Frontal cortex (tissue), 4 donors: ENCODE measurements at places on chromosomes 4 and X. TPM values are rescaled to one million over a fixed set of nuclear protein-coding genes. Genes with fewer than 3 reads are reported as not detected.

MAGEB4 gene
- not detected for total RNA-seq

GPR143 gene
- total RNA-seq = 0.82 TPM

SLC16A2 gene
- 13.0 TPM for total RNA-seq

SEC24B gene
- total RNA-seq = 26.1 TPM

AMTN gene
- not detected for total RNA-seq

NEXMIF gene
- total RNA-seq = 51.4 TPM

MAGEA4 gene
- not detected for total RNA-seq

HTN3 gene
- total RNA-seq = not detected

JADE1 gene
- total RNA-seq = 28.5 TPM

CXXC4 gene
- 68.1 TPM for total RNA-seq

COX7B2 gene
- not detected for total RNA-seq

H2BW1 gene
- not detected for total RNA-seq

SPANXA1 gene
- total RNA-seq = not detected

DNA sequence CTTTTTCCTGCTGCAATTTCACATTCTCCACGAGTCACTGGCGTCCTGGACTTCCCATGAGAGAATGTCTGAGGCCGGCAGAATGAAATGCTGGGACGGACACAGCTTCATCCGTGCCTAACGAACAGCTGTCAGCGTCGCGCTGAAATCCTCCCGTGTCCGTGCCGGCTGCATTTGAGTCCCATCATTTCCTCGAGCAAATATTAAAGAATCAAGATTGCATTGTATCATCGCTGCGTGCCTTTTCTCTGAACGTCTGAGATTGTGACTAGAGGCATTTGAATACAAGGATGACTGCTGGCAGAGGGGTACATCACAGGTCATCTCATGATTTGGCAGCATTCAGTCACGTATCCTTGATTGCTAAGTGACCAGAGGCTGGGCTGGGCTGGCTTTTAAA, 279.9 kb downstream of the ASMT start:
- DNase-seq = no peak

DNA sequence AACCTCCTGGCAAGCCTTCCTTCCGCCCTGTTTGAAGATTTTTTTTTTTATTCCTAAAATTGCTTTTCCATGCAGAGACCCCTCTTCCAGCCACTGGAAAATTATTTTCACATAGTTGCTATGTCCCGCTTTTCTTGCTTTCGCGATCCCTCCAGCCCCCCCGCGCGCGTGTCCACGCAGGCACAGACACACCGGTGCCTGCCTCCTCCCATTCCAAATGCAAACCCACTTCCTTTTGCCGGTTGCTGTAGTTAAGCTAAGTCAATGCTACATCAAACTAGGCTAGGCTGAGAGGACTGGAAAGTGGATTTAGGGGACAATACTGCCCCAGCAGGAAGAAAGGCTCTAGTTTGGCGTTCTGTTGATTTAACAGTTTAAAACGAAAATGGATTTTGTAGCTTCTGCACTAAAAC, 111.0 kb downstream of the DHX15 start:
- peak; percentile 42 for DNase-seq

GRCh38 chr4:153729895-153730294, 29.9 kb downstream of the RNF175 start:
- DNase-seq = no peak

GRCh38 chr4:64272432-64272831, 136.8 kb downstream of the TECRL start:
- DNase-seq = no peak

DNA sequence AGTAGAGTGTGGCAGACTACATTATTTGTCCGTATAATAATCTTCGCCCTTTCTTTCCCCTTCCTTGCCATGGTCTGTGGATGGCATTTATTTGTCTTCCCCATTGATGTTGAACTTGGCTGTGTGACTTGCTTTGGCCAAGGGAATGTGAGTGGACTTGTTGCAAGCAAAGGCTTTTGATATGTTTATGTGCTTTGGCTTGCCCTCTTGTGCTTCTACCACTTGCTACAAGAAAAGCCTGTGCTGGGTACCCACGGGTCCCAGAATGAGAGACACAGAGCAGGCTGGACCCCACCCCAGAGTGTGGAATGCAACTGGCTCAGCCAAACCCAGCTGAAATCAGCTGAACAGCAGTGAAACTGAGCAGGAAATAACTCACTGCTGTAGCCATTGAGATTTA, 63.0 kb downstream of the FAM184B start:
- DNase-seq = no peak

- DNase-seq = no peak
Observed at GRCh38 chrX:153407736-153408135, 3.5 kb upstream of the ZFP92 start.

GRCh38 chrX:32987142-32987541, 224.2 kb downstream of the DMD start:
- no peak for DNase-seq

DNA sequence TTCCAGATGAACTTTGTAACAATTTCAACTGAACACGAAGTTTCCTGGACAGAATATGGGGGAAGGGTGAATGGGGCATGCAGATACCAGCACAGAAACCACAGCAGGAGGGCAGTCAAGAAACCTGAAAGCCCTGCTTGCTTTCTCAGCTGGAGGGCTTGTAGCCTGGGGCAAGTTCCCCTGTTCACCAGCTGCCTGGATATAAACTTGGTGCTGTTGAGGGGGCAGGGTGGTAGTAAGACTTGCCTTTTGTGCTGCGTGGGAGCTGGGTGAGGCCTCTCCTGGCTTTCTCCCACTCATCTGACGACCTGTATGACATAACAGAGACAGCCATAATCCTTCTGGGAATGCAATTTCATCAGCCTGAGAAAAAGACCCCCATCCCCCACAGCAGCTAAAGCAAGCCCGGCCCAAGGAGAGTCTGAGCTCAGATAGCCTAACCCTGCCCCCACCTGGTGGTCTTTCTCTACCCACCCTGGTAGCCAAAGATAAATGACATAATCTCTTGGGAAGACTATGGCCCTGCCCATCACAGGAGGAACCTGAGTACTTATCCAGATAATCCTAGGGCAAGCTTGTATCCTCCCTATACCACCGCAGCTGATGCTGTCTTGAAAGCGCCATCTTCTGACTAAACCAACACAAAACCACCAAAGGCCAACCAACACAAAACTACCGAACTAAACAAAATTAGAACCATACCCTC, 234.3 kb downstream of the LAS1L start:
- DNase-seq = no peak

- DNase-seq = no peak
Observed at GRCh38 chrX:40209951-40210617, 112.3 kb upstream of the BCOR start.

DNA sequence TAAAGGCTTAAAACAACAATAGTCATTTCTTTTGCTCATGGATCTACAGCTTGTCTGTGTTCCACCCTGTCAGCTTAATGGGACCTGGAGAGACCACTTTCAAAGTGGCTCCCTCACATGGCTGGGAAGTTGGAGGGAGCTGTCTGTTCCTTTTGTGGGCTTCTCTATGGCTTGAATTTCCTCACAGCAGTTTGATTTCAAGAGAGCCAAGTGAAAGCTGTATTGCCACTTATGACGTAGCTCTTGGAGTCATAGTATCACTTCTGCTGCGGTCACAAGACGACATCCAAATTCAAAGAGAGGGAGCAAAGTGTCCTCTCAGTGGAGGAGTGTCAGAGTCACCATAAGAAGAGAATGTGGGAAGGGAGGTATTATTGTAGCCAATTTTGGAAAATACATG, 22.7 kb upstream of the ACSL1 start:
- no peak for DNase-seq

DNA sequence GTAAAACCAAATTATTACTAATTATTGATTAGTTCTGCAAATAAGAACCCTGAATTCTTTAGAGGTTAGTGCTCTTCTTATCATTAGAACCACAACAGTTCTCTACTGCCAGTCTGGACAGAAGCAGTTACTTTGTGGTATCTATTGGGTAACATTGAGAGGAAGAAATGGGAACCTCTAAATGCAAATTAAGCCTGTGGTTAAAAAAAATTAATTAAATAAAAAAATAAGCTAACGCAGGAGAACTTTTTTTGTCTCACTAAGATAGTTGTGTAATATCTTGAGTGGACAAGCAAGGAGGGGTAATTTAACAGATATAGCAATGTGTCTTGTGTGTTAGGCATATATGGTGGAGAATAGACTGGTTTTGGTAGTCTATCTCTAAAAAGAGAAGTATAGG, 32.9 kb upstream of the TET2 start:
- no peak for DNase-seq

GRCh38 chrX:43493756-43494155, 162.3 kb upstream of the MAOA start:
- no peak for DNase-seq

GRCh38 chrX:136694431-136695087, 46.6 kb downstream of the CD40LG start:
- peak; percentile 31 for DNase-seq

DNA sequence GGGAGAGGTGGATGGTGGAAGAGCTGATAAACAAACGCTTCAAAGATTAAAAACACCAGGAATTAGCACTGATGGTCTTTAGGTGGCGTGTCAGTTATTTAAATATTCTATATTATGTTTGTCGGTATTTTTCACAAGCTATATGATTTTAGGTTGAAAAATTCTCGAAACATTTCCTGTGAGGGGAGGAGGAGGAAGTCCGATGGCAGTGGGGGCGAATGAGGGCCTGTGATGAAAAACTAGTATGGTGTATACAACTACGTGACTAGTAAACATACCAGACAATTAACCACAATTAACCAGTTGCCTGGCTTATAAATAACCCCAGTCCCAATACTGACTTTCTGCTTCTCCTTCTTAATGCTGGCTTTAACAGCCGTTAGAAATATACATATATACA, 595 bp upstream of the NAP1L2 start:
- no peak for DNase-seq

- DNase-seq = no peak
Observed at GRCh38 chr4:114121221-114121620, 141.8 kb upstream of the ARSJ start.

- DNase-seq = no peak
Observed at GRCh38 chr4:142698552-142698951, 147.5 kb downstream of the INPP4B start.

- no peak for DNase-seq
Observed at GRCh38 chr4:2071912-2072867, 13.1 kb downstream of the NAT8L start.

GRCh38 chrX:18833071-18833731, 125.8 kb downstream of the PPEF1 start:
- no peak for DNase-seq

DNA sequence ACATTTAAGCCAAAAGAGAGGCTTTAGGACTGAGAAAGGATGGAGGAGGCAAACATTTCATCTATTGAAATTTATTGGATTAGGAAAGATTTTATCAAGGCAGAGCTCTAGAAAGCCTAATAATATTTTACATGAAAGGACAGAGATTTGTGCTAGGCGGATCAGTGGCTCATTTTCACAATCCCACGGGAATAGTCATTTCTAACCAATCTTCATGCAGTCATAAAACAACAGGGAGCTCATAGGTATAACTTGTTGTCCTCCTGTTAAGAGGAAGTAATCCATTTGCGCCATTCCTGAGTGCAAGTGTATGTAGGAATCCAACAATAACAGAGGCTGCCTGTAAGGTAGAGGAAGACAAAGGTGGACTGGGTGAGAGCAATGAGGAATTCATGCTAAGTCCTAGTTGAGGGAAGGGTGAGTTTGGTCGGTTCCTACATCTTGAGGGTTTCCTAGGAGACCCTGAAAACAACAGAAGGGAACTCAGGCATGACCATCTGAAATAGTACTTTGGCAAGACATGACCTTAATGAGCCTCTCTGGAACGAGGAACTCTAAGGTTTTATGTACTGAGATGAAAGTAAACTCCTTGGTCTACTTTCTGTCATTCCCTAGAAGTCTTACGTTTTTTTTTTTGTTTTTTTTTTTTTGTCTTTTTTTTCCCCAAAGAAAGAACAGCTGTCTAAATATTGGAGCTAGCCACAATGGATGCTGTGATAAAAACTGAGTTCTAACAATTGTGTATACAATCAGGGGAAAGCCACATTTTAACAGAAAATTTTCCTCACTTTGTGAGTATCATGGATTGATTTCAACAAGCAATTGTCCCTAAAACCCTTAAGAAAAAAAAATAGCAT, 89.7 kb downstream of the GEMIN8 start:
- no peak for DNase-seq

- no peak for DNase-seq
Observed at GRCh38 chr4:106898621-106899230, 137.4 kb downstream of the DKK2 start.

- no peak for DNase-seq
Observed at GRCh38 chrX:46716796-46717195, 42.1 kb downstream of the SLC9A7 start.

- DNase-seq = peak; percentile 31
Observed at GRCh38 chrX:1239681-1240142, 27.3 kb upstream of the CRLF2 start.
